ENCODE measurements at places on chromosomes 2 and 18. TPM values are rescaled to one million over a fixed set of nuclear protein-coding genes. Genes with fewer than 3 reads are reported as not detected.

TMEM178A gene
- total RNA-seq, result not detected

MAP3K20 gene
- 9.5 TPM for total RNA-seq

UGT1A9 gene
- total RNA-seq, result not detected

RDH14 gene
- 18.7 TPM for total RNA-seq
